Thoracic aorta (tissue), 2 donors: ENCODE measurements at places on chromosomes 1 and 21.

DNA sequence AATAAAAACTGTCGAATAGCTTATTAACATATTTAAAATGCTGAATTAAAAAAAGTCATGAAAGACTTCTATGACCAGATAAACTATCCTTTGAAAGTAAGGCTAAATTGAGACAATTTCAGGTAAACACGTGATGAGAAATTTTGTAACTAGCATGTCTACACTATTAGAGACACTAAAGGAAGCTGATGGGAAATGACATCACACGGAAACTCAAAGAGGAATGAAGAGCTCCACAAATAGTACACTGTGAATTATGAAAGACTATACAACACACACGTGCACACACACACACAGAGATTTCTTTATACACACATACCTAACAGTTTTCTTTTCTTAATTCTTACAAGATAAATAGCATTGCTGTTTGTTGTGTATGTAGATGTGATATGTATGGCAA, 70.9 kb upstream of the PLA2G4A start:
- no peak overlapping the region for H3K4me3 ChIP-seq
- H3K36me3 ChIP-seq: no peaks in the 10 kb centered on the region
- H3K27me3 ChIP-seq: no peaks in the 10 kb centered on the region
- H3K4me1 ChIP-seq: peaks cover 7% of the 10 kb centered on the region
- DNase-seq: no peak
- H3K27ac ChIP-seq: no peak overlapping the region

DNA sequence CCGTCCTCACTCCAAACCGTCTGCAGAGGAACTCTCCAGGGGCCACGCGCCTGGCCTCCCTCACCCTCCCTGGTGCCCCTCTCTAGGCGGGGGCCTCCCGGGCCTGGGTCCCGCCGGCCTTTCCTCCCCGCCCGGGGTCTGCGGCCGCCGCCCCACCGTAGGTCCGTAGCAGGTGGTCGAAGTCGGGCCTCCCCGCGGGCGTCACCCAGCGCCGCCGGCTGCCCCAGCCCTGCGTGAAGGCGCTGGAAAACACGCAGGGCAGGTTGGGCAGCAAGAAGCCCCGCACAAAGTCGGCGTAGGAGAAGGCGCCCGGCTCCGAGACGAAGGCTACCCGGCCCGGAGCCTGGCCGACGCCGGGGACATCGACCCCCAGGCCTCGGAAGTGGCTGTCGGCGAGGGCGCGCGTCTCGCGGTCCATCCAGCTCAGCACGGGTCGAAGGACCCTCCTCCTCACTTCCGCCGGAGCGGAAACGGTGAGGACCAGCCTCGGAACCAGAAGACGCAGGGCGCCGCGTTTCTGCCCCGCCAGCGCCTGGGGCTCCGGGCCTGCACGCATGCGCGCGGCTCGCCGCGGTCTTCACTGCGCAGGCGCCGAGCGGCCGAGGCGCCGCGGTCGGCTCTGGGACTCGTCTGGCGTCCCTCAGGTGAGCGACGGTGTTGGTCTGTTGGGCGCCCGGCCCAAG, at the start of the genes JMJD4 and SNAP47:
TSS of gene JMJD4 (minus strand) at position 447 of the 683 bp plus-strand sequence. CDS start at position 418, 29 bp downstream.
TSS of gene SNAP47 (plus strand) at position 580 of the 683 bp plus-strand sequence. CDS start 12,302 bp downstream, outside the sequence.
- H3K4me1 ChIP-seq: peaks cover 37% of the 10 kb centered on the region
- H3K27me3 ChIP-seq: no peaks in the 10 kb centered on the region
- H3K36me3 ChIP-seq: peaks cover 3% of the 10 kb centered on the region

DNA sequence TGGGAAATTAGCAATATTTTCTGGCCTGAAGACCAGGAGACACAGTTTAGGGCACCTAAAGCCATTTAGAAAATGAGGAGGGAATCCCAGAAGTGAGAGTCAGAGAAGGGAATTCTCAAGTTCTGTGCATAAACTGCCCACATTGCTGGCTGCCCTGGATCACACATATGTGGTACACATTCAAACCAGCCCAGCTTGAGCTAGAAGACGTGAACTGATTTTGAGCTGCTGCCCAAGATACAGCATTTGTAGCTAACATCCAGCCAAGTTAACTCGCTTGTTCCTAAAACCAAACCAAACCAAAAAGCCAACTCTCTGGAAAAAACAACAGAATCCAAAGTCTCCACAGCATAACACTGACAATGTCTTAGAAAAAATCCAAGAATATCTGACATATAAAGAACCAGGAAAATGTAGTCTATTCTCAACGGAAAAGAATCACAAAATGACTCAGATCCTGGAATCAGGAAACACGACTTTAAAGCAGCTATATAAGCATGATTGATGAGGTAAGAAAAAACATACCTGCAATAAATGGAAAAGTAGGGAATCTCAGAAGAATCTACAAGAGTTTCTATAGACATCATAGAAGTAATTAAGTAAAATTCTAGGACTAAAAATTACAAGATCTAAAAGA, 18.2 kb upstream of the QSOX1 start:
- H3K4me3 ChIP-seq: no peak overlapping the region
- no peak overlapping the region for H3K27ac ChIP-seq
- DNase-seq: no peak
- no peaks in the 10 kb centered on the region for H3K27me3 ChIP-seq
- no peaks in the 10 kb centered on the region for H3K36me3 ChIP-seq
- H3K4me1 ChIP-seq: no peaks in the 10 kb centered on the region

GRCh38 chr1:43932786-43933385, 715 bp upstream of the ARTN start:
- no peak overlapping the region for H3K27ac ChIP-seq
- peak overlapping the region; percentile 73 for H3K4me3 ChIP-seq

DNA sequence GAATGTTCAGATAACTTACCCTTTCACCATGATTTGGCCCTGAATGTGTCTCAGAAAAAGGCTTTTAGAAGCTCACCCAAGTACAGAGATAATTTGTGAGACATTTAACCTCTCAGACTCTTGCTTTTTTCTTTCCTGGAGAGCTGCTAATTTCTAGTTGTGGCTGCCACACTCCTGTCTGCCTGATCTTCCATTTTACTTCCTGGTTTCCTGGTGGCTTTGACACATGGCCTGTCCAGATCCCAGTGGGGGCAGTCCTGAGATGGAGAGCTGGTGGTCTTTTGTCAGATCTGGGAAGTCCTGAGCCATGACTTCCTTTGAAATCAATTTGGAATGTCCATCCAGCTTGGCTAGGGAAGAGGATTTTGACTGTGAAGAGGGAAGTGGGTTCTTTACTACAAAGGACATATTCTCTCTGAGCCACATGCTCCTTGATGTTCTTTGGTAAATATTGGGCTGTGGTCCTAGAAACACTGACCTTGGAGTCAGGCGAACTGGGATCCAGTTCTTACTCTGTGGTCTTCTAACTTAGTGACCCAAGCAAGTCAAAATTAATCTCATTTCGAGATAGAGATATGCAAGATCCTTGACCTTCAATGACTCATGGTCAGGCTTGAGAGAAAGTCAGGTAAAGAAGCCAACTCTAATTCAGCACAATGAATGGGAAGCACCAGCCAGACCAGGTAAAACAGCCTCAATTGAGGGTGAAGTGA, 78.0 kb upstream of the HSD17B7 start:
- DNase-seq: no peak
- no peaks in the 10 kb centered on the region for H3K36me3 ChIP-seq
- H3K4me1 ChIP-seq: peaks cover 49% of the 10 kb centered on the region
- H3K27me3 ChIP-seq: no peaks in the 10 kb centered on the region
- H3K27ac ChIP-seq: no peak overlapping the region
- no peak overlapping the region for H3K4me3 ChIP-seq

DNA sequence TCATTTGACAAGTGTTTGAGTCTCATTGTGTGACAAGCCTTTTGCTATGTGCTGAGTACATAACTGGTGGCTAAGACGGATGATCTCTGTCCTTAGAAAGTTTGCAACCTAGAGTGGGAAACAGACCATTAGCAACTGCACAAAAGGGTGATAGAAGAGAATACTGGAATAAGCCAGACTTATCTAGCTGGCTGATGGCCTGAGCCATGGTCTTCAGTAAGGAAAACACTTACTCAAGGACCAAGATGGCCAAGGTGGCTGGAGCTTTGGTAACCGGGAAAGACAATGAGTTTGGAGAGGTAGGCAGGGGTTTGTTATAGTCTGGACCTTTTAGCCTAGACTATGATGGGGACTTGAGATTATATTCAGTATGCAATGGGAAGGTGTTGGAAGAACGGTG, 1.6 kb upstream of the TAF12 start:
- H3K27ac ChIP-seq: peak overlapping the region; percentile 92
- no peaks in the 10 kb centered on the region for H3K27me3 ChIP-seq
- no peak for DNase-seq
- H3K4me1 ChIP-seq: peaks cover 14% of the 10 kb centered on the region

DNA sequence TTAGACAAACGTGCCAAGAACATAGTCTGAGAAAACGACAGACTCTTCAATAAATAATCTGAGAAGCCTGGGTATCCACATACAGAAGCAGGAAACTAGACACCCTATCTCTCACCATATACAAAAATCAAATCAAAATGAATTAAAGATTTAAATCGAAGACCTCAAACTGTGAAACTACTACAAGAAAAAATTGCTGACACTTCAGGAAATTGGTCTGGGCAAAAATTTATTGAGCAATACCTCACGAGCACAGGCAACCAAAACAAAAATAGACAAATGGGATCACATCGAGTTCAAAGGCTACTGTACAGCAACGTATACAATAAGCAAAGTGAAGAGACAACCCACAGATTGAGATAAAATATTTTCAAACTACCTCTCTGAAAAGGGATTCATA, 292.8 kb upstream of the RGS18 start:
- H3K4me1 ChIP-seq: no peaks in the 10 kb centered on the region
- H3K4me3 ChIP-seq: no peak overlapping the region
- no peak for DNase-seq
- no peak overlapping the region for H3K27ac ChIP-seq
- H3K27me3 ChIP-seq: no peaks in the 10 kb centered on the region

DNA sequence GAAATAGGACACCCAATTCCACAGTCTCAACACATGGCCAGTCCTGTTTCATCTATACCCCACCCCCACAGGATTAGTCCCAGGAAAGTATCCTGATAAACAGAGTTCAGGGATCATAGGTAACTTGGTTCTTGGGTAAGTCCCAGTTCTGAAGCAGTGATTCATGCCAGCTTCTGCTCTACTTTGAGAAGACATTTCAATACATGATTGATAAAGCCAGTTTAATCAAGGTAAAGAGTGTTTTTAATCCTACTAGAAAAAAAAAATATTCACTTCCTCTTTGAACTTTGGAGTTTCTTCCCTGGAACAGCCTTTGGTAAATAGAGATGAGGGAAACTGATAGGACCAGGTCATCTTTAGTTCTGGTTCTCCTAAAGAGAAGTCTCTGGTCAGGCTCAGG, 142.4 kb downstream of the TLR5 start:
- H3K27me3 ChIP-seq: no peaks in the 10 kb centered on the region
- DNase-seq: no peak
- no peak overlapping the region for H3K27ac ChIP-seq
- peaks cover 20% of the 10 kb centered on the region for H3K36me3 ChIP-seq
- no peaks in the 10 kb centered on the region for H3K4me1 ChIP-seq

DNA sequence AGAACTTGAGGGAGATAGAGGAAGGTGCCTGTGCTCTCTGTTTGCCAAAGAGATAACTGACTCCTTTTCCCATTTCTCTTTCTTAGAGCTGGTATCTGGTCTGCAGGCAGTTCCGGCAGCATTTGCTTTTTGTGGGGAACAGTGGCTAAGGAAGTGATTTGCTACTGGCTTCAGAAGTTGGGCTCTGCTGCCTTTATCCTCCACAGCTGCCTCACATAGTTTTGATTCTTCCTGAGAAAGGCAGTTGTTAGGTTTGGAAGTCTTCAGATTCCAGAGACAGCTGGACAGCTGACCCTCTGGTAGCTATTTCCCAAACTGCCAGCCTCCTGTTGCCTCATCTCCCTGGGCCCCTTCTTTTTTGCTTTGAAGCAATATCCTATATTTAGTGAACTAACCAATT, 62.6 kb upstream of the MACF1 start:
- no peak for DNase-seq
- no peak overlapping the region for H3K4me3 ChIP-seq
- H3K4me1 ChIP-seq: peaks cover 20% of the 10 kb centered on the region
- H3K27me3 ChIP-seq: no peaks in the 10 kb centered on the region
- no peak overlapping the region for H3K27ac ChIP-seq
- H3K36me3 ChIP-seq: no peaks in the 10 kb centered on the region

- no peak overlapping the region for H3K4me3 ChIP-seq
- H3K27ac ChIP-seq: no peak overlapping the region
- no peaks in the 10 kb centered on the region for H3K4me1 ChIP-seq
- peaks cover 17% of the 10 kb centered on the region for H3K36me3 ChIP-seq
- H3K27me3 ChIP-seq: no peaks in the 10 kb centered on the region
- no peak for DNase-seq
Observed at GRCh38 chr21:43986544-43987451, 25.3 kb upstream of the TRAPPC10 start.

DNA sequence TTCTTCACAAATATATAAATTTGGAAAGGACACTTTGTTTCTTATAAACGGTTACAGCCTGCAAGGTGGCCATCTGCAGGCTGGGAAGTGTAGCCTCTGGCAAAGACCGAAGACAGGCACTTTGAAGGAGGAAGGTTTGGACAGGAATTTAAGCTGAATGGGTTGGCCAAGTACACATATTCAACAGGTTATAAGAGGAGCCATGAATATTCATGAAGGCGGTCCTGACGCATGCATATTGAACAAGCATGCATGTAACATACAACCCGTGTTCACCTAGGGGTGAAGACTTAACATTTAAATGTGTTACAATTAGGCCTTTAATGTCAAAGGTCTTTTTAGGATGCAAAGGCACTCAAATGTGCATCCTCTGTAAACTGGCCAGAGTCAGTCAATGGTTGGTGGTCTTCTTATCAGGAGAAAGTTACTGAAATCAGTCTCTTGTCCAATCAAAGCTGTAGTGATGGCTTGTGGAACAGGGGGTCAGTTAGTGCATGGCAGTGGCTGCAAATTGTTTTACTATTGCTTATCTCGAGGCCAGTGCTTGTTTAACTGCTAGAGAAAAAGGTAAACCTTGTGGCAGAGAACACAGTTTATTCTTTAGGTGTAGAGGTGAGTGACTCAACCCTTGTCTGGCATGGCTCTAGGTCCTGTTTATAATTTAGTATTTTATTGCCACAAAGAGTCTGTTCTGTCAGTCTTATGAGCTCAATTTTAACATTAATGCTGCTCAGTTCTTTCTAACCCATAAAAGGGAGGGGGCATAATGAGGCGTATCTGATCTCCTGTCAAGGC, 70.3 kb upstream of the F3 start:
- DNase-seq: no peak
- no peaks in the 10 kb centered on the region for H3K27me3 ChIP-seq
- no peak overlapping the region for H3K4me3 ChIP-seq
- peaks cover 4% of the 10 kb centered on the region for H3K4me1 ChIP-seq
